ENCODE measurements at places on chromosomes 16 and 17.

- no peak for DNase-seq
Measured at GRCh38 chr17:37086334-37086733, 137.6 kb downstream of the AATF start.

DNA sequence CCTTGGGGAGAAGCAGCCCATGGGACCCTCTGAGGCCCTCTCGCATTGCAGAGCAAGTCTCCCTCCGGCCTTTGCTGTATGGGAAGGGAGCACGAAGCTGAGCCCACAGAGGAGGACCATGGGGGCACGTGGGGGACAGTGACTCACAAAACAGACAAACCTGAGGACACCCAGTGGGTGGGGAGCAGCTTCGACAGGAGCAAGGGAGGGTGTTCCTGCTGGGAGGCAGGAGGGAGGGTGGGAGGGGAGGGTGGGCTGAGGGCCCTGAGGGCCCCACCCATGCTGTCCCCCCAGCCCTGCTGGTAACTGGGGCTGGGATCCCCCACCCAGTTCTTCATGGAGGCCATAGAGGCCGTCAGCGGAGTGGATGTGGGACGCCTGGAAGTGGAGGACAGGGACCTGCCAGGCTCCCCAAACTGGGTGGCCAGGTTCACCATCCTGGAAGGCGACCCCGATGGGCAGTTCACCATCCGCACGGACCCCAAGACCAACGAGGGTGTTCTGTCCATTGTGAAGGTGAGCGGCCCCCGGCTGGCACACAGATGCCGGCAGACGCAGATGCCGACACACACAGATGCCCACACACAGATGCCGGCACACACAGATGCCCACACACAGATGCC lies 12.5 kb downstream of the SLC22A31 start:
- DNase-seq: no peak

GRCh38 chr17:68013385-68013784 lies 17.1 kb upstream of the C17orf58 start:
- no peak for DNase-seq

GRCh38 chr17:4648741-4649140 lies 7.3 kb upstream of the ALOX15 start:
- no peak for DNase-seq

DNA sequence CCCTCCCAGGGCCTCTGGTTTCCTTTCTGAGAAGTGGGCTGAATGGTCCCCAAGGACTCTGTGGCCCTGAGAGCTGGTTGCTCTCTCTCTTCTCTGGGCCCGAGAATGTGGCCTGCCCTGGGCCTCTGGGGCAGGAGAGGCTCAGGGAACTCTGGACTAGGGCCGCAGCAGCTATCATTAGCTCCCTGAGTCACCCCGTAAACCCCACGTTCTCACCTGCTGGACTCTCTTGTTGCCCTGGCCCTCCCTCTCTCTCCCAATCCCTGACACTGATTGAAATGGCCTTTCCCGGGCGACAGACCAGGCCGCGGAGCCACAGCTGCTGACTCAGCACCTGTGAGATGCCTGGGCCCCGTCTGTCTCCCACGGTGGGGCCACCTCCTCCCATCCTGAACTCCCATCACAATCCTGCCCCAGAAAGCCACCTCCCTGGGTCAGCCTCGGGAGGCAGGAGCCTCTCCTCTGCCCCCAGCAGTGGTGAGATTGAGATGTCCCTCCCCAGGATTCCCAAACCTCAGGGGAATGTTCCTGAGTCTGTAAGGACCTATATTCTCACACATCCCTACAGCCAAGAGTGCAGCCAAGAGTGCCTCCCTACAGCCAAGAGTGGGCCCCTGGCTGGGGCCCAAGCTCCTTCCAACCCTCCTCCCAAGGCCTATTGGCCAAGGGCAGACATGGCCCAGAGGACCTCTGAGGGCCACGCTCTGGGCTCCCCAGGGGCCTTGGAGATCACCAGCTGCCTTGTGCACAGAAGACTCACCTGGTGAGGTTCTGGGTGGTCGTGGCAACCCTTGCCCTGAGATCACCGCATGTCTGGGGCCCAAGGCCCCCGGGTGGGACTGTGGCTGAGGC lies 470 bp downstream of the TRPV3 start:
- no peak for DNase-seq

DNA sequence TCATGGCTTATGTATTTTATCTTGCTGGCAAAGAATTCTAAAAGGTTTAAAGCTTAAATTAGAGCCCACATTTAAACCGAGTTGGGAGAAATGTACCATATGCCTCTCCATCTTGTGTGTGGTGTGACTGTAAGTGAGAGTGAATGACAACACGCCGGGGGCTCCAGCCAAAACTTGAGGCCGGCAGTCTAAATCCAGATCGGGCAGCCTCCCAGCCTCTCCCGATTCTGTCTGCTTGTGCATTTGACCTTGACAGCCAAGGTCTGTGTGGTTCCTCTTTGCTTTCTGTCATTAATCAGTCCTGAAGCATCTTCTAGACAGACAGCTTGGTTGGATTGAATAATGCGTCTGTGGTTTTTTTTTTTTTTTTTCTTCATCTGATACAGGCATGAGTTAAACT lies 1093.2 kb upstream of the EEF2KMT start:
- no peak for DNase-seq

- DNase-seq: no peak
Measured at GRCh38 chr16:66927918-66928649, 2.7 kb upstream of the RRAD start.
